HCT116 (cell line): ENCODE measurements at places on chromosomes 2 and 18. TPM values are rescaled to one million over a fixed set of nuclear protein-coding genes. Genes with fewer than 3 reads are reported as not detected.

The HYCC2 gene
- 9.9 TPM for total RNA-seq

The ICA1L gene
- total RNA-seq = 2.5 TPM

The APLF gene
- 1.6 TPM for total RNA-seq

The HOXD1 gene
- not detected for total RNA-seq

The KIF5C gene
- total RNA-seq = 6.5 TPM

The CNNM3 gene
- 31.1 TPM for total RNA-seq

The NTSR2 gene
- total RNA-seq = not detected

The NLRC4 gene
- total RNA-seq = not detected

The C18orf54 gene
- 10.0 TPM for total RNA-seq

The ELP2 gene
- total RNA-seq = 109 TPM

The TCF7L1 gene
- total RNA-seq = 10.3 TPM

The DNAJB2 gene
- 36.2 TPM for total RNA-seq

The PROC gene
- total RNA-seq = not detected

The GKN1 gene
- total RNA-seq = not detected

The DUSP2 gene
- total RNA-seq = 24.5 TPM

The KCNF1 gene
- total RNA-seq = 0.52 TPM
